ENCODE measurements at places on chromosomes 6 and 20.

GRCh38 chr6:105001906-105002305 is 45.0 kb downstream of the LIN28B start:
- DNase-seq: no peak

GRCh38 chr20:37363221-37364012 is 17.5 kb downstream of the SRC start:
- DNase-seq: no peak

GRCh38 chr6:129281168-129281796 is 398.3 kb downstream of the LAMA2 start:
- no peak for DNase-seq

DNA sequence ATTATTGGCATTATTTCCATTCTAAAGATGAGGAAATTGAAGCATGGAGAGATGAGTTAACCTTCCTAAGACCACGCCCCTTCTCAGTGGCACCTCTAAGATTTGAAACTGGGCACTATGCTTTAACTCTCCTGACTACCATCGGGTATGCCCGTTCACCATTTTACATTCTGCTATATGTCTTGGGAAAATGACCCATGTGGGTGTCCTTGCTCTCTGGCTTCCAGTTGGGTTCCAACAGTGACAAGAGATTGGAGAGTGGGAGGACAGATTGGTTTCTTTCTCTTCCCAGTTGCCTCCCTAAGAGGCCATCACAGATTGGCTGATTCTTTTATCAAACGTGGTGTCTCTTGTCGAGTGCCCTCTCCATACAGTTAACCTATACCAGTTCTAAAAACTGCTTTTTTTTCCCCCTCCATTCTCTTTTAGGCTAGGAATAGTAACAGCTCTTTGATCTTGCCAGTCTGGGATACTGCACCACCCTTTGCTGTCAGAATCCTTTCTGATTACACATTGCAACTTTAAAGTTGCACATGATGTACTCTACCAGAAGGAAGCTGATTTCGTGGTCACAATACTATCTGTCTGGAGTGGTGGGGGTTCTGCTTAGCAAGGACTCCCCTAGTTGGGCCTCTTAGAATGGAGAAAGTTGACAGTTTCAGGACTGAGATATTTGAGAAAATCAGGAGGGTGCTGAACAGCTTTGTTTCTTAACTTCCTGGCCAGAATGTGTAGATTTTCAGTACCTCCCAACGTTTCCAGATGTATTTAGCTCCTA is 88.0 kb upstream of the ELOVL5 start:
- DNase-seq: no peak

DNA sequence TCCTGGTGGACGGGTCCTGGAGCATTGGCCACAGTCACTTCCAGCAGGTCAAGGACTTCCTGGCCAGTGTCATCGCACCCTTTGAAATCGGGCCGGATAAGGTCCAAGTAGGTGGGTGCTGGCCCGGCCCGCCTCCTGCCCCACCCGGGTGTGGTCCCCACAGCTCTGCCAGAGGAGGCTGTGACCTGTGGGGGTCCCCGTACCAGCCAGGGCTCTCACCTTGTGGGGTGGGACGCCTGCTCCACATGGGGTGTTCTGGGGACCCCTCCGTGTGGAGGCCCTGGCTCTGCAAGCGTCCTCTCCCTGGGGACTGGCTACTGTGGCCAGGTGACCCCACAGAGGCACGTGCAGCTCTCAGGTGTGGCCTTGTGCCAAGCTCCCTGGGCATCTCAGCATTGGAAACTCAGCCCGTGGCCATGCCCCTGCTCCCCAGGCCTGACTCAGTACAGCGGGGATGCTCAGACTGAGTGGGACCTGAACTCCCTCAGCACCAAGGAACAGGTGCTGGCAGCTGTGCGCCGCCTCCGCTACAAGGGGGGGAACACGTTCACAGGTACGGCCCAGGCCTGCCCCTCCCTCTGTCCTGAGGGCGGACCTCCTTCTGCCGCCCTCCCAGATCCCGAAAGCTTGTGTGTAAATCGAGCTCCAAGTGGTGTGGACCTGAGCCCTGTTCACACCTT is 14.7 kb downstream of the COL20A1 start:
- no peak for DNase-seq

GRCh38 chr20:49594143-49594930 is 26.4 kb upstream of the PTGIS start:
- no peak for DNase-seq

DNA sequence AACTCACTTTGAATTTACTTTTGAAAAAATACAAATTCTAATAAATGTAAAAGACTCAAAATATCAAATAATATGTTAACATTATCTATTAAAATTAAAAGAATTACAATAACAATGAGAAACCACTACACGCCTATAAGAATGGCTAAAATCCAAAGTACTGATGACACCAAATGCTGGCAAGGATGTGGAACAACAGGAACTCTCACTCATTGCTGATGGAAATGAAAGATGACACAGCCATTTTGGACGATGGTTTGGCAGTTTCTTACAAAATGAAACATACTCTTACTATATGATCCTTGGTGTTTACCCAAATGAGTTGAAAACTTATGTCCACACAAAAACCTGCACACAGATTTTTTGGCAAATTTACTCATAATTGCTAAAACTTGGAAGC is 15.6 kb upstream of the STX11 start:
- no peak for DNase-seq

- DNase-seq: no peak
These were observed 30.4 kb downstream of the ATXN1 start for GRCh38 chr6:16730738-16731477.

DNA sequence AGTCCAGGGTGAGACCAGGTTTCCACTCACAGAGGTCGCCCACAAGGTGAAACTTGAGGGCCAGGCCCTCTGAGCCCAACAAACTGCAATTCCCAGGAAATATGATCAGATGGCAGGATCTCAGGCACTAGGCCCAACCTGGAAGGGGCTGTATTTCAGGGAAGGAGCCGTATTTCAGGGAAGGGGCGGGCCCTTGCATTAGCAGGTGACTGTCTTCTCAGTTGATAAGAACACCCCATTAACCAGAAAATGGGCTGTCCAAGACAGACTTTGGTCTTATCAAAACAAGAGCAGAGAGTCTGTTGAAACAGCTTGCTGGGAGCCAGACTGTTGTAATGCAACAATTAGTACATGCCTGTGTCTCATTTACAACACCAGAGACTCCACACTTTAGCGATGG is 10.9 kb upstream of the BNIP5 start:
- no peak for DNase-seq

- peak; percentile 7 for DNase-seq
These were observed 36.4 kb upstream of the SLC17A4 start for GRCh38 chr6:25717866-25718740.

- DNase-seq: no peak
These were observed 29.0 kb downstream of the JARID2 start for GRCh38 chr6:15274692-15275387.

DNA sequence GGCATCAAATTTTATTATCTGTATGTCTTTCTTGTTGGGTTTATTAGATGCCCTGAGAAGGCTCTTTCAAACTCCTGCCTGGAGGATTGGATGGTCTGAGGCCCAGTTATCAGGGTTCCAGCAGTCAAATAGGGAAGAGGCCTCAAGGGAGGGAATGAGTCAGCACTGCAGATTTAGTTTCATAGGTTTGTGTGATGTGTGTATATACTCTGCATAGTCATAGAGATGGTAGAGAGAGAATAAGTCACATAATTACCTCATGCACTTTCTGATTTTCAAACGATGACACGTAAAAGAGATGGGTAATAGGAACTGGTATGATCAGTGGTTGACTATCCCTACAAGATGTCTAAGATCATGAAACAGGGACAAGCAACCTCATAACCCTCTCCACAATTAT is 82.1 kb downstream of the ADAT2 start:
- no peak for DNase-seq

DNA sequence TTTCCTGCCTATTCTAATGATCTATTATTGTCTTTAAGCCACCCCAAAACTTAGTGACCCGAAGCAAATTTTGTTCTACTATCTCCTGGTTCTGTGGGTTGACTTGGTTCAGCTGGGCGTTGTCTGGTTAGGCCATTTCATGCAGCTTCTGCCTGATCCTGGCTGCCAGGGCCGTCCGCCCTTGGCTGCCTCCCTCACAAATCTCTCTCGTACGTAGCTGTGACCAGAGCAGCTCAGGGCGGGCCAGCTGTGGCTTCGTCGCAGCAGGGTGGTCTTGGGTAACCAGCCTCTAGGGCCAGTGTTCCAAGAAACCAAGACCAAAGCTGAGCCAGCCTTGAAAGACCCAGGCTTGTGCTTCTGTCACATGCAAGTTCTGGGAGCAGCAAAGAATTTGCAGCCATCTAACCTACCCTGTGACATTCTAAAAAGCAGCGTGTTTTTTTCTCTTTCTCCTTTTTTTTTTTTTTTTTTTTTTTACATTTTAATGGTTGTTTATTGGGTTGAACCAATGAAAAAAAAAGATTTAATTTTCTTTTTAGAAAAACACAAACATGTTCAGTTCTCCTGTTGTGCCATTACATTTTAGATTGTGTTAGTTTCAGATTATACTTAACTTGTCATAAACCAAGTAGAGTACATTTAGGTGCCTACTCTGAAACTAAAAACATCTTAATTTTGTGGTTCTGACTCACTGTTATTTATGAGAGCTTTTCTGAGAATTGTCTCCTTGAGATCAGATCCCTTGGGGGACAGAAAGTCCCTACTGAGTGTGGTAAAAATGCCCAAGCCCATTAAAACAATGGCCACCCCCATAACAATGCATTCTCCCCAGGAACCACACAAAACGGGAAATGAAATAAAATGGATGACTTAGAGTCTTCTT is 83.9 kb downstream of the ZDHHC14 start:
- peak; percentile 43 for DNase-seq

DNA sequence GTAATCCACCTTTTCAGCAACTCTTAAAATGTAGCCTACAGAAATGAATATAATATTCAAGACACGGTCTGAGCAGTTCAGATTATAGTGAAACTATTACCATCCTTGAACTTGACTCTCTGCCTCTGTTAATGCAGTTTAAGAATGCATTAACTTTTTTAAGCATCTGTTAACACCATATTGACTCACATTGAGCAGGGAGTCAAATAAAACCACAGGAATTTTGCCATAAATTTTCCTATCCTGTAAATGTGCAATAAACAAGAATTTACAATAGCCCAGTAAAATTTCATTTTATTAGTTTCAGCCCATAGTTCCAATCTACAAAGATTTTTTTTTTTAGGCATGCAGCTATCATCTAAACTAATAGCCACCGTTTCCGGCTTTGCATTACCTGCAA is 239.2 kb upstream of the DEFB112 start:
- no peak for DNase-seq

DNA sequence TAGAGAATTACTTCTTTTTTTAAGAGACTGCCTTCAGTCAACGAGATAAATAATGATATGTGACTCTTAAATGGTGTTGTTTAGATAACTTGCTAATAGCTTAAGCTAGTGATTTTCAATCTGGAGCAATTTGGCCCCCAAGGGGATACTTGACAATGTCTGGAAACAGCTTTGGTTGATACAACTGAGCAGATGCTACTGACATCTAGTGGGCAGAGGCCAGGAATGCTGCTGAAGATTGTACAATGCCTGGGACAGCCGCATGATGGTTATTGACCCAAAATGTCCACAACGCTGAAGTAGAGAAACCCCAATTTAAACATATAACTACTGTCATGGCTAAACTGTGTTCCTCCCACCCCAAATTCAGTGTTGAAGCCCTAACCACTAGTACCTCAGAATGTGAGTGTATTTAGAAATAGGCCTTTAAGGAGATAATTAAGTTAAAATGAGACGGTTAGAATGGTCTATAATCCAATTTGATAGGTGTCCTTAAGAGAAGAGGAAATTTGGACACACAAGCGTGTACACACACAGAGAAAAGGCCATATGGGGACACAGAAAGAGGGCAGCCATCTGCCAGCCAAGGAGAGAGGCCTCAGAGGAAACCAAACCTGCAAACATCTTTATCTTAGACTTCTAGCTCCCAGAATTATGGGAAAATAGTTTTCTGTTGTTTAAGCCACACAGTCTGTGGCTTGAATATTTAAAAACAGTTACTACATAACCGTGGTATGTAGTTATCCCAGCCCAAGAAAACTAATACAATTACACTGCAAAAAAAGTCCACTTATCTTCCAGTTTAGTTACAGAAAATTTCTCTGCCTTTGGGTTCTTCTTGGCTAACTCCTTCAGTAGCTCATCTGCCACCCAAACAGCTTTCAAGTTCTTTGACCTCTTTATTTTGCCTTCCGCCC is 22.2 kb downstream of the RWDD2A start:
- DNase-seq: peak; percentile 51

- DNase-seq: no peak
These were observed 462.9 kb downstream of the PREX1 start for GRCh38 chr20:48364688-48365421.

DNA sequence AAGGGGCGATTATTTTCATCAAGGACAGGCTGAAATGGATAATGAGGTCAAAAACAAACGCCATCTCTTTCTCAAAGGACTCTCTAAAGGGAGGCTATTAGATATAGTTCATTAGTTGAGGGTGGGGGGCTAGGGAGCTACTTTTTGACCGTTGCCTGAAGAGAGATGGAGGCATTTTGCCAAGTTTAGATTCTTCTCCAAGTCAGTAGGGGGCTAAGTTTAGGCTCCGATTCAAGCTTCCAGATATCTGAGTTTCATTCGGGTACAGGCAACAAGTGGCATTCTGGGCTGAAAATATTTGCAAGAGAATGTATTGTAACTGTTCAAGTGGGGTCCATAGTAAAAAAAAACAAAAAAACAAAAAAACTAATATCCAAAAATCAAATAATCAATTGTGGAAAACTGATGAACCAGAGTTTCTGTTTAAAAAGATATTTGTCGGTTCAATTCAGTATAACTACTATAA is 43.4 kb upstream of the PIM1 start:
- no peak for DNase-seq

DNA sequence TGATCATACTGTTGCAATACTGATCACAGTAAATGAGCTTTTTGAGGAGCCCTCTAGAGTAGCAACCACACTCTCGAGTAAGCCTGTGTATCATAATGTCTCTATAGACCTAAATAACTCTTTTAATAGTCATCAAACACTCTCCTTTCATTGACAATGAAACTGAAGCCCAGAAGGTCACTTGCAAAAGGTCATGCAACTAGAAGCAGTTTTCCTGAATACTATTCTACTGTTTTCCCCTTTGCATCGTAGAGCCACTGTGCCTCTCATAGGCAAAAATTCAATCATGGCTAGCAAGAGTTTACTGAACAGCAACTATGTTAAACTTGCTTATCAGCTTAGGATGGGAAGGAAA is 105.3 kb downstream of the HIVEP2 start:
- no peak for DNase-seq
